Endodermal cell (in vitro differentiated cells): ENCODE measurements at places on chromosomes 11 and 22. TPM values are rescaled to one million over a fixed set of nuclear protein-coding genes. Genes with fewer than 3 reads are reported as not detected.

CPT1A gene
- 2.8 to 3.5 TPM (median 3.3 TPM) in 3 replicates for total RNA-seq

PLEKHB1 gene
- 40.4 and 44.6 TPM in 2 replicates for total RNA-seq

TP53AIP1 gene
- total RNA-seq = not detected in 3 replicates

UPK2 gene
- not detected in 2 replicates for total RNA-seq

TMEM132A gene
- 114 and 135 TPM in 2 replicates for total RNA-seq

ABCC8 gene
- total RNA-seq = 0.11 TPM in 1 of 3 replicates, not detected in the others

CCDC116 gene
- 0.20 and 0.84 TPM in 2 replicates for total RNA-seq

GRCh38 chr11:67060111-67060522 is 3.5 kb downstream of the RHOD start:
- no peak for DNase-seq

- DNase-seq = peak; percentile 61
Observed at GRCh38 chr11:96338910-96339705, 3.9 kb downstream of the MAML2 start.

- no peak for DNase-seq
Observed at GRCh38 chr11:85348945-85349344, 278.2 kb downstream of the DLG2 start.

- DNase-seq = peak; percentile 82
Observed at GRCh38 chr22:30823015-30823370, 128.3 kb downstream of the OSBP2 start.

DNA sequence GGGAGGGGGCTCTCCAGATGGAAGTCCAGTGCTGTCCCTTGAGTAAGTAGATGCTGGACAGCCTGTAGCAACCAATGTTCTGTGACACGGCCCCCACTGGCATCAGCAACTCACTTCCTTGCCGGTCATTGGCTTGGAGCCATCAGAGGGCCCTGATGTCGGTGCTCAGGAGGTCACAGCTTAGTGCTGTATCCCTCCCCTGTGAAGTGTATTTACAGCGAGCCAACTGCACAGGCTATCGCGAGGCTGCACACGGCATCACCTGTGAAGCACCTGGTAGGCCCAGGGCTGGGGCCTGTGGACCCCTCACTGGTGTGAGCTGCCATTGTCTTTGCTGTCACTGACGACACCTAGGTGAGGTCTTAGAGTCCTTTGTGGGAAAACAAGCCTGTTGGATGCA is 13.4 kb upstream of the ACR start:
- no peak for DNase-seq

GRCh38 chr22:36237462-36238372 is 1.6 kb downstream of the APOL2 start:
- no peak for DNase-seq

DNA sequence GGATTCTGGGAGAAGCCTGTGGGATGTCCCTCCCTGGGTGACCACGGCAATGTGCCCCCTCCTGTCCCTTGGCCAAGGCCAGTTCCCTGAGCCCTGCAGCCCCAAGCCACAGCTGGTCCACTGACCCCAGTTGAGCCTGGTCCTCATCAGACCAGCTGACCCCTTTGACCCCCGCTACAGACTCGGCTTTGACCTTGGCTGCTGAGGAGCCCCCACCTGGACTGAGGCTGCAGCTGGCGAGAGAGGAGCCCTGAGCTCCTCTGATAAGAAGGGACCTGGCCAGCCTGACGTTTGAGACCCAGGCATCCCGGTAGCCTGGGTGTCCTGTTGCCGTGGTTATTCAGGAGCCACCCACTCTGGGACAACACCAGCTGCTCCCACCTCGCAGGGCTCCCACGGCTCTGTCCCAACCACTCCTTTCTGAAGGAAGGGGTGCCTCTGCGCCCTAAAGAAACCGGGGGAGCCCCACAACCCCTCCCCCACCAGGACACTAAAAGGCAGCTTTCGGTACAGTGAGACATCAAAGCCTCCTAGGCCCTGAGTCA is 3.0 kb downstream of the ASCL2 start:
- peak; percentile 35 for DNase-seq

DNA sequence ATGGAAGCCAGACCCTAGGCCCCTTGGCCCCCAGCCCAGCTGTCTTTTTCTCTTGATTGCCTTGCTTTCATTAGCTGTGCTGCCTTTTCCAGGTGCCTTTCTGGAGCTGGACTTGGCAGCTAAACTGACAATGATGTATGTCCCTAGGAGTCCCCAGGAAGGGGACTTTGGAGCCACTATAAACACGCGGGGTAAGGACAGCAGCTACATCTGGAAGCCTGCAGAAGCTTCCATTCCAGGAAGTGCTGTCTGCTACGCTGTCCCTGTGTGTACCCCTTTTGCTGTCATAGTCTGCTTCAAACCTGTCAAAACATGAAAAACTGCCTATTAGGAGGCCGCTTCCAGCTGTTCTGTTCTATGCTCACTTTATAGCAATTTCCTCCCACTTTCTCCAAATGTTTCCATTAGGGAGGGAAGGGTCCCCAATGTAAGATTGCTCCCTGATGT is 153.3 kb upstream of the RAG2 start:
- no peak for DNase-seq

- DNase-seq = no peak
Observed at GRCh38 chr11:68013611-68014156, 3.6 kb downstream of the ALDH3B1 start.

GRCh38 chr22:24519496-24519895 is 24.4 kb downstream of the UPB1 start:
- DNase-seq = no peak

- no peak for DNase-seq
Observed at GRCh38 chr11:95304777-95305176, 73.8 kb upstream of the SESN3 start.

DNA sequence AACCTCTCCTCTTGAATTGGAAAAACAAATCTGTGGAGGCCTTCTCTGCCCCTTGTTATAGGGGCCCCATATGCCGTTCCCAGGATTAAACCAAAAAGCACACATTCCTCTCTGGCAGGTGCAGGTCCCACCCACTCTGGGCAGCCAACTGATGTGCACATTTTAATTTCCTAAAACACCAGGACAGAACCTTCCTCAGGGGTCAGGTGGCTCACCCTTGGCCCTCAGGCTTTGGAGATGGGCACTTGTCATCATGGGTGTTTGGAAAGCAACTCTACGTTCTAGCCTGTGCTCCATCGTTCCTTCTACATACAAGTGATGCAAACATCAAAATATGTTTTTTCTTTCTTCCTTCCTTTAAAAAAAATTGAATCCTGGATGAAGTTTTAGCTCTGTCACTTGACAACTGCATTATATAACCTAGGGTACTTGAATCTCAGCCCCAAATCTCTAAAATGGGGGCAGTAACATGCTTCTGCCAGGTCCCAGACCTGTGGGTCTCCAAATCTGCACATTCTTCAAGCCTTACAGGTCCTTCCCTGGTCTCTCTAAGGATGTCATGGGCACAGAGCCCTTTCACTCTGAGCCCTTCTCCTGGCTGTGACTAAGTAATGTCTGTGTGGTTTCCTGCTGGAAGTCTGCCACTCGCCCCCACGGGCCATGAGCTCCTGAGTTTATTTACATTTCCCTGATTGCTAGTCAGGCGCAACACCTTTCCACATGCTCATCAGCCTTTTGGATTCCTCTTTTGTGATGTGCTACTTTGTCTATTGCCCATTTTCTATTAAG is 43.8 kb downstream of the KCNQ1OT1 start:
- no peak for DNase-seq

DNA sequence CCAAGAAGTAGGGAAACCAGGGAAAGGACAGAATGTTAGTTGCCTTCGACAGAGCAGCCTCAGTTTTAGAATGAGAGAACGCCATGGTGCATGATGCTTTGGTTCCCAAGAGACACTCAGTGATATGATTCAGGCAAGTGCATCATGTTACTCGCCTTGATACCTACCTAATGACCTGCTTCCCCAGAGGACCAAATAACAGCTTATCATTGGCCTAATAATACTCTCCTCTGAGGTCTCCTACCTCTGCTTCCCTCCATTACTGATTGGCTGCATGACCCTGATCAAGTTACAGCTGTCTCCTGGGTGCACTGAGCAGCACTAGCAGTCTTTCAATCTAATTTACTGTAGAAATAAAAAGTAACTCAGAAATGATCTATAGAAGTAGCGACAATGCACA is 979.7 kb upstream of the FAT3 start:
- DNase-seq = no peak

DNA sequence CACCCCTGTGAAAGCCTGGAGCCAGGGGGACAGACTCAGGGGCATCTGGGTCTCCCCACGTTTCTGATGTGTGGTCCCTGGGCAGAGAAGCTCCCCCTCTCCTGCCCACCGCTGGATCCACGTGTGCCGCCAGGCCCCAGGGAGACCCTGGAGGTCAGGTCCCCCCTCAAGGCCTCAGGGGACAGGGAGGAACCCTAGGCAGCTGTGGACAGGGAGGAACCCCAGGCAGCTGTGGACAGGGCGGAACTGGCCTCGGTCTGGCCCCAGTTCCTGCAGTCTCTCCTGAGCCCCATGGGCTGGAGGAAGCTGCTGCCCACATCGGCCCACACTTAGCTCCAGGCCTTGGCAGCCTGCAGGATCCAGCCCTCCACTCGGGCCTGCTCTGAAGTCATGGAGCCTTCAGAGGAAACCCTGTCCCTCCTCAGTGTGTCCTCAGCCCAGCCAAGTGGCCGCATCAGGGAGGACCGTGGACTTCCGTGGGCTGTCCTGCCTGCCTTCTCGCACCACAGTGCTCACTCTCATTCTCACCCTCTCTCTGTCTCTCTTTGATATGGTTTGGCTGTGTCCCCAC is 127.7 kb downstream of the BRD1 start:
- peak; percentile 10 for DNase-seq

DNA sequence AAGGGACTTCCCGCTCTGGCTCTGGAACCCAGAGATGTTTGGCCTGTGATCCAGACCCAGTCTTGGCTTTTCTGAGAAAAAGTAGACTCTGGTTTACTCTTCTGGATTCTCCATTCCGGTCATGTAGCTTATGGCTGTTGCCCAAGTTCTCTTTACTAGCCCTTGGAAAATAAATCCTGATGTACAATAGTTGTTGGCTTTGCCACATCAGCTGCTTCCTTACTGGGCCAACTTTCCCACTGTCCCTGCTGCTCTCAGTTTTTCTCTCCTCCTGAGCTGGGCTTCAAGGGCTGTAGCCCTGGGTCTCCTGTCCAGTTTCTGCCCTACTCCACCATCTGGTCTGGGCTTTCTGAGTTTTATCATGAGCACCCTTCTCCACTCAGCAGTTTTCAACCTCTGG is 12.5 kb downstream of the PATZ1 start:
- no peak for DNase-seq
